COR-L47 (cell line): ENCODE measurements at places on chromosomes 5 and 9.

- DNase-seq = no peak
These were observed 526.3 kb downstream of the GABRG2 start for GRCh38 chr5:162593881-162594280.

GRCh38 chr5:41790038-41790776, 80.0 kb downstream of the OXCT1 start:
- DNase-seq = no peak

- no peak for DNase-seq
These were observed 172.5 kb downstream of the CRB2 start for GRCh38 chr9:123528501-123528900.

DNA sequence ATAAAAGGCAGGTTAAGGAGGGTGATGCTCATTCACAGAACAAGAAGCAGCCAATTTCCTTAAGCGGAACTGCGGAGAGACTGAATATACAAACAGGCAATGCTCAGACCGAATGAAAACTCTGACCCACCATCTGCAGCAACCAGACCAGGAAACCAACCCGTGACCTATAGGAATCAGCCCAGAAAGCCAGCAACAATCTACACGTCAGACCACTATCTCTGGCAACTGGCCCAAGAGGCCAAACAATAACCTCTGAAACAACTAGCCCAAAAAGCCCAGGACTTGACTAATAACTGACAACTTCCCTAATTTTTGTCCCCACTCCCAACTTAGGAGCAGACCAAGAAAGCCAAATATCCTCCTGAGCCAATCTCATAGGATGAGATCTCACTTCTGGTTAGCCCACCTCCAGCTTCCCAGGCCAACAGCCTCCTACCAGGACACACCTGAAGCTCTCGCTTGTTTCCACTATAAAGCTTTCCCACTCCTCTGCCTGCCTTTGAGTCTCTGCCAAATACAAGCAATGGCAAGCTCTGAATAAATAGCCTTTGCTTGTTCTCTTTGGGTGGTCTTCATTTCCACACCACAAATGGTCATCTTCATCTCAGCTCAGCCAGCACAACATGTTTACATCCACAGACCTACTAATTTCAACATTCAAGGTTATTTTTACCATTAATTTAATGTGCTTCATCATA, 168.5 kb downstream of the HSD17B3 start:
- no peak for DNase-seq

GRCh38 chr9:96122751-96123150, 179.2 kb downstream of the HSD17B3 start:
- DNase-seq = no peak

- DNase-seq = no peak
These were observed 48.0 kb upstream of the RXRA start for GRCh38 chr9:134278286-134278685.

GRCh38 chr5:97072696-97073095, 69.7 kb downstream of the LIX1 start:
- no peak for DNase-seq

GRCh38 chr5:95554331-95554646, 488 bp downstream of the SKIC3 start:
- peak; percentile 45 for DNase-seq

GRCh38 chr5:6550628-6551027, 82.2 kb downstream of the NSUN2 start:
- no peak for DNase-seq

DNA sequence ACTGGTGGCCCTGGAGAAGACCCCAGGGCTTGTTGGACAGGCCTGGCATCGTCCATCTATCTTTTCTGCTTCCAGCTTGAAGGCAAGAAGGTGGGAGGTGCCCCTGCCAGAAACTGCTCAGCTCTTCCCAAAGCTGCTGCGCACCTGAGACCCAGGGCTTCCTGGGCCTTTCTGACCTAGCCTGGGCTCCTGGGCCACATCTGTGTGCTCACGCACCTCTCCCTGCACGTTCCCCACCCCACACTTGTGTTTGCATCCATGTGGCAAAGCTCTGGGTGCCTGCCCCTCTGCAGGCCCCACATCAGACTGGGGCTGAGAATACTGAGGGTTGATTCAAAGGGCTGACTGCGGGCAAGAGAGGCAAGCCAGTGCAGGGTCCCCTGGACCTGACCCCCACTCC, 63.4 kb downstream of the PFDN1 start:
- DNase-seq = no peak

GRCh38 chr5:78810098-78810920, 161.7 kb upstream of the LHFPL2 start:
- DNase-seq = no peak
